Activated naive CD4-positive, alpha-beta T cell treated with anti-CD3 and anti-CD28 coated beads, Interleukin-2, amount 50 U/mL, for 72 hours (primary cell): ENCODE measurements at places on chromosomes 6 and 20. TPM values are rescaled to one million over a fixed set of nuclear protein-coding genes. Genes with fewer than 3 reads are reported as not detected.

Gene OPN5
- total RNA-seq, result not detected

Gene EEF1A2
- 0.14 TPM for total RNA-seq

Gene OGFR
- total RNA-seq, result 32.9 TPM

Gene PGK2
- total RNA-seq, result not detected

DNA sequence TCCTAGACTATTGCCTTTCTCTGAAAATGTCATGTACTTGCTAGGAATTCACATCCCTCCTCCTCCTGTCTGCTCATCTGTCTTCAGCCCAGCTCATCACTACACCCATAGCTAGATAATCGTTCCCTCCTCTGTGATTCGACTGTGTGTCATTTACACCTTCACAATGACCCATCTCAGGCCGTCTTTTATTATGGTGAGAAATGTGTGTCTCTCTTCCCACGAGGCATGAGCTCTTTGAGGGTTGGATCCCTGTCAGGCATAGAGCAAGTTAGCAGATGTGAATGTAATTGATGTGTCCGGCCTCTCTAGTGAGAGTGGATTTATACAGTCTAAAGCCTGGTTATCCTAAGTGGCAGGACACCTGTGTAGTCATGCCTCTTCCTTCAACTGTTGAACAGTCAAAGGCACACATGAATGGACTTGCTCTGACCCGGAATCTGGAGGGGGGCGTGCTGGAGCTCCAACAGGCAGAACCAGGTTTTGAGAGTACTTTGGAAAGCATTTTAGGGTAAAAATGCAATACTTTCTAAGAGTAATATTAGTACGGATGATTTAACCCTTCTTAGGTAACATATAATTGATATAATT, 182.1 kb downstream of the UTRN start:
- DNase-seq, result no peak

DNA sequence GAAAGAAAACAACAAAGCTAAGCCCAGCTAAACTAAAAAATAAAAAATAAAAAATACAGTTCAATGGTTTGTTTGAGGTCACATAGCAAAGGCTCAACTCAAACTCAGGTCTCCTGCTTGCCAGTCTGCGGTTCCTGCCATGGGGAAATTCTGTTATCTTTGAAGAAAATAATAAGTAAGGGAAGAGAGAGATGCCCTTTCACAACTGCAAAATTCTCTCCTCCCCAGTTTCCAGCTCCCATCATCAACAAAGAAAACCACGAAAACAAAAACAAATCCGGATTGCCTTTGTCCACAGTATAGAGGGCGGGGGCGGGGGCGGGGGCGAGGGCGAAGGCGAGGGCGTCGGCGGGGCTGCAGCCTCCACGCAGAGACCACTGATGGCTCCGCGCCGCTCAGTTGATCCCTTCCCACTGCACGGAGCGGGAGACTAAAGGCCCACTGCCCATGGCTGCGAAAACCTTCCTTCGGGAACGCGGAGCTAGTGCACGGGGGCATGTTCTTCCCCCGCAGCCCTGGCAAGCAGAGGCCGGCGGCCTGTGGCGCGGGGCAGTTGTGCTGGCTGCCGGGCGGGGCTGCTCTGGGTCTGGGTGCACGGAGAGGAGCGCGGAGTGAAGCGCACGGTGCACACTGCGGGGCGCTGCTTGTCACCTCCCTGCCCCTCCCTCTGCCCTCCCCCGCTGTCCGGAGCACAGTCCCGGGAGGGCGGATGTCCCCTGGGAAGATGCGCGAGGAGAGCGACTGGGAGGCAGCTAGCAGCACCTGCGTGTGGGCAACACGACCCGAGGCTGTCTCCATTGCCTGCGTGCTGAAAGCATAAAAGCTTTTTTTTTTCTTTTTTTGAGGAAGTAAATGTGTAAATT, 54.1 kb upstream of the TPD52L1 start:
- peak; percentile 16 for DNase-seq

DNA sequence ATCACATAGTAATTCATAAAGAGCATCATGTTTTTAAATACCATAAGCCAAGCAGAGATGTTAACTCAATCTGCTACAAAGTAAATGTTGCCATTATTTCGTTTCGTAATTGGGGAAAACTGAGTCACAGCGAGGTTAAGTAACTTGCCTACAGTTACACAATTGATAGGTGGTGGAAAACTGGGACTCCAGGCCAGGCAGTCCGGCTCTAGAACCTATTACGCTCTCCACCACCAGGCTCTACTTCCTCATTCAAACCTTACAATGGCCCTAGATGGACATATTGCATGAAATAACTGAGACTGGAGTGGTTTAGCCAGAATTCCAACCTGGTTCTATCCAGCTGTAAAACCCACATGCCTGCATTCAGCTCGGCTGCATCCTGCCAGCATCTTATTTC, 58.2 kb downstream of the LINC00237 start:
- DNase-seq, result no peak

- DNase-seq, result peak; percentile 70
These were observed at the start of gene LY6G5C for GRCh38 chr6:31680226-31681134. Gene LY6G5C (minus strand): TSS chr6:31681067. CDS start chr6:31680373, 694 bp downstream.

DNA sequence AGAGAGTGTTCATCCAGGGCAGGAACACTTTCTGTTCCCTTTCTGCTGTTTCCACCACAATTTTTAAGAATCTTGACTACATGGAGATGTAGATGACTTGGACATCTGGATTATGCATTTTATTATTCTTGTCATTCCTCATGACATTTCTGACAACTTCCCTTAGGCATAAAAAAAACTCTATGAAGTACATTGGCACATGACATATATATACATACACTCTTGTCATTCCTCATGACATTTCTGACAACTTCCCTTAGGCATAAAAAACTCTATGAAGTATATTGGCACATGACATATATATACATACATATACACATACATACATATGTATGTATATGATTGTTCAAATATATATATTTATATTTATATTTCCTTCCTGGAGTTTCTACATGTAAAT, 531.5 kb downstream of the COL12A1 start:
- no peak for DNase-seq

- DNase-seq, result no peak
These were observed 68.9 kb downstream of the ZNF217 start for GRCh38 chr20:53524589-53525312.
